Smooth muscle cell of the brain vasculature (primary cell): ENCODE measurements at places on chromosomes 2 and 18.
A peak's percentile ranks its signal among the peaks of the same experiment; 100 is the strongest.

DNA sequence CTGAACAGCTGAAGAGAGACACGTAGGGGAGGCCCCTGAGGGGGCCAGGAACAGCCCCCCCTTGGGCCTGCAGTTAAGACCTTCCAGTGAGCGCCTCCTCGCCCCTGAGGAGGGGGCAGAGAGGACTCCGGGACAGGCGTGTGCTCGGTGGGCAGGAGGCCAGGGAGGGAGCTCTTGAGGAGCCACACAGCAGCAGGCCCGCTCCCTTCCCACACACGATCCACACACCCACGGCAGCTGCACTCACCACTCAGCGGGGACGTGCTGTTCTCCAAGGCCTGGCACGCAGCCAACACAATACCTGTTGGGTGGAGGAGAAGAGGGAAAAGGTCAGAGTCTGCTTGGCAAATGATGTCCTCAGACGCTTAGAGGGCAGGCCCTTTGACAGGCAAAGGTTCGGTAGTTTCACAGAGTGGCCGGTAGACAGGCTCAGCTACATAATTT, 39.0 kb downstream of the TGFA start:
- DNase-seq, result no peak

DNA sequence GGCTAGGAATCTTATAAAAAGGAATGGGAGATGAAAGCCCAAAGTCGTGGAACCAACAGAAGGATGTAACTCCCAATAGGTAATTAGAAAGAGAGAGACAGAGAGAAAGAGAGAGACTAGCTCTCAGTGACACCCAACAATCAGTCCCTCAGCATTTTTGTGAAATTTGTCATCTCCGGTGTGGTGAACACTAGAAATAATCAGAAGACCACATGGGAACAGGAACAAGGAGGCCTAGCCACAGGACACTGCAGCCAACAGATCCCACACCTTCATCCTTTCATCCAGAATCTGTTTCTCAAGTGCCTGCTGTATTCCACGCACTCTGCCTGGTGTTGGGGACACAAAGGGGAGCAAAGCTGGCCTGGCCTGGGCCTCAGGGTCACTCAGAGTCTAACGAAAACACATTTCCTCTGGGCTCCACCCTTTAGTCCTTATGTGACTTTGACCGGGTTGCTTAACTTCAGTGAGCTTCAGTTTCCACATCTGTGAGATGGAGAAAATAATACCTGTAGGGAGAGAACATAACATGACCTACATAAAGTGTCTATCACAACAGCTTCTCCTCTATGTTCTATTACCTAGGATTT, 53.1 kb downstream of the EHD3 start:
- DNase-seq, result no peak

- no peak for DNase-seq
Measured at GRCh38 chr2:207039225-207039624, 99.9 kb downstream of the CPO start.

GRCh38 chr2:111900859-111901258, 2.5 kb downstream of the MERTK start:
- no peak for DNase-seq

- no peak for DNase-seq
Measured at GRCh38 chr2:182023235-182023634, 37.6 kb downstream of the PPP1R1C start.

DNA sequence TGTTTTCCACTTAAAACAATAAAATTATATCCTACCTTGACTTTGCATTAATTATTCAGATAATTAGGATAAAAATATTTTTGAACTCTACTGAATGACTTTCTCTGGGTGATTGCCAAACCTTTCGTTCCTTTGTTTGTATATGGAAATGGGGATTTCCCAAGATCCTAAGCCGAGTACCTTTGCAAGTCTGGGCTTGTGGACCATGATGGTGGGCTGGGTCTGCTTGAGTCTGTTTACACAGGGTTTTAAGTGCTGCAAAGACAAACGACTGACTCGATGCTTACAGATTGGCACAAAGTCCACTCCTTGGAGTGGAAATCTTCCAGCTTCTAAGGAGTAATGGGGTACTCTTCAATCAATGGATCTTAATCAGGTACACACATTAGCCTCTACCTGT, 659.5 kb downstream of the TSN start:
- no peak for DNase-seq

DNA sequence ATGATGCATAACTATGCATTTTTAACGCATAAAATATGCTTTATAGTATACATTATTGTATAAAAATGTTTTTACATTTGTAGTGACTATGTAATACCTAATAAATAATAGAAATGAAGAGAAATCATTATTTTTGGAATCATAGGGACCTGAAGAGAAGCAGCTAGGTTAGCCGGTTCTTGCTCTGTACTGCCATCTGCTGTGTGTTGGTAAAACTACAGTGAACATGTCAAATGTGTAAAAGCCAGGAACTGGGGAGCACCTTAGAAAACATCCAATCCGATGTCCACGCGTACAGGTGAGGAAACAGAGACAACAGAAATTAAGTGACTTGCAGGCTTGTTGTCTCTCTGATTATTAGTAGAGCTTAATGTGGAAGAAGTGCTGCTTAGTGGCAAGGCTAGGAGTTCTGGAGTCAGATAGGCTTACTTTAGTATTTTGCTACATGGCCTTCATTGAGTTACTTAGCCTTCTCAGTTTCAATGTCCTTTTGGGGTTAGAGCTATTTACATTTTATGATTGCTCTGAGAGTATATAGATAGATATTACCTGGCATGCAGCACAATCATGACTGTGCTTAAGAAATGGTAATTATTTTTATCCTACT, 386.5 kb downstream of the DLGAP1 start:
- DNase-seq, result peak; percentile 4

GRCh38 chr2:43391201-43391877, 164.9 kb upstream of the ZFP36L2 start:
- DNase-seq, result no peak

GRCh38 chr2:236857246-236857645, 228.4 kb upstream of the COPS8 start:
- DNase-seq, result no peak

GRCh38 chr2:164599954-164600589, 21.2 kb downstream of the GRB14 start:
- DNase-seq, result peak; percentile 56

DNA sequence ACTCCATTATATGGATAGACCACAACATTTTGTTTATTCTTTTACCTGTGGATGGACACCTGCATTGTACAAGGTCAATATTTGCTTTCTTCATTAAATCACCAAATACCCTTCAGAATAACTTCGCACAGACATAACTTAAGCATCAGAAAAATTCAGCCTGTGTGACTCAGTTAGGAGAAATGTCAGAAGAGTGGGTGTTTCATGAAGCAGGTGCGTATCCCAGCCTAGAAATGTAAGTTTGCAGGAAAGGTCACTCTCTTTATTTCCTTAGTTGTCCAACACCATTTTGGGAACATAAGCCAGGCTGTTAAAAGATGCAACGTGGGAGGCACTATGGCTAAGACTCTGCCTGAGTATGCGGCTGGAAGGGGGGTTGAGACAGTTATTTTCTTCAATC, 48.6 kb upstream of the FHL2 start:
- no peak for DNase-seq

DNA sequence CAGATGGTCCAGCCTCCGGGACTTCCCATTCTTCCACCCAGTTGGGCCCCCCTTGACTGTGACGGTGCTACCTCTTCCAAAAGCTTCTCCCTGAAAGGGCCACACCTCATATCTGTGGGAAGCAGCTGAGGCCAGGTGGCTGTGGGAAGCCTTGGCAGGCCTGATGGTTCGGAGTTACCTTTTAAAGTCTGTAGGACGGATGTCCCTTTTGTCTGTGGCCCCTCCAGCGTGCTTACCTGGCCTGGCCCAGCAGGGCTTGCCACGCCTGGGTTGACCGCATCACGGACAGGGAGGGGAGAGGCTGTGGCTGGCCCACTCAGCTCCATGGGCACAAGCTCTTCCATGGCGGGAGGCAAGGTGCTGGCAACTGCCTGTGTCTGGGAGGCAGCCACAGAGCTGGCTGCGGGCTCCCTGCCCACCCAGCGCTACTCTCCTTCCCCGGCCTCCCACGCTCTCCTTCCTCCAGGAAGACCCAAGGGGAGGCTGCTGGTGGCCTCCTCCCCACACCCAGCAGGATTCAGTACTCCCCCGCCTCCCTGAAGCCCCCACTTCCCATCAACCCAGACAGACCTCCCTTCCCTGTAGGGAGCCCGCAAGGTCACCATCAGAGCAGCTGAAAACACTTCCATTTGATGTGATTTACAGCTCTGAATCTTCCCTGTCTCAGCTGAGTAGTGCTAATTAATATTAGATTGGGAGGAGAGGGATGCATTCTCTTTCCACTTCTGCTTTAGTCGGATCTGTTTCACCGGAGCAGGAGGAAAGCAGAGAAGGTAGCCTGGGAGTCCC, 52.8 kb downstream of the EDAR start:
- no peak for DNase-seq

DNA sequence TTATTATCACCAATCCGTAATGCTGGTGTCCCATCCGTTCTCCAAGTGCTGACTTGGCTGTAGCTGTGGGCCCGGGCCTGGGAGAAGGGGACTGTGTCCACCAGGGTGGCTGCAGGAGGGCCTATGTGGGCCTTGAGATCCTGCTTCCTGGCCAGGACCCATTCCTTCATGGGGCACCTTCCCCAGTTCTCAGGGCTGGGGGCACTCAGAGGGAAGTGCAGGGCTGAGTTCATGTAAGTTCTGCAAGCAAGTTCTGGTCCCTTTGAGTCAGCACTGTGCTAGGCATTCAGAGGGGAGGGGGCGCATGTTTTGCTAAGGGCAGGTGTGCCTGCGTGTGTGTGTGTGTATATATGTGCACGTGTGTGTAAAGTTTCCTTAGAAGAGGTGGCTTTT, 94.0 kb downstream of the GLI2 start:
- no peak for DNase-seq

GRCh38 chr2:9538000-9538507, 17.6 kb downstream of the ADAM17 start:
- DNase-seq, result no peak

GRCh38 chr2:85413592-85414420, 3.6 kb upstream of the CAPG start:
- DNase-seq, result no peak

DNA sequence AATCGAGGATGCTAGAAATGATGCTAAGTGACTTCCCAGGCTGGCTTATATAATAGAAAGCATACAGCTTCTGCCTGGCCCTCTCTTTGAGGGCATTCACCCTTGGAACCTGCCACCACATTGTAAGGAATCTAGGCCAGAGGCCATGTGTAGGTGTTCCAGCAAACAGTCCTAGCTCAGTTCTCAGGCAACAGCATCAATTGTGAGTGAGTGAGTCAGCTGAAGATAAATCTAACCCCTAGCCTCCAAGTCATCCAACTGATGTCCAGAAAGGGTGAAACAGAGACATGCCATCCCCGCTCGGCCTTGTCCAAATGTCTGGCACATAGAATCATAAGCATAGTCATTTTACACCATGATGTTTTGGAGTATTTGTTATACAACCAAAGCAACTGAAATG, 324.3 kb upstream of the KLHL14 start:
- no peak for DNase-seq

- no peak for DNase-seq
Measured at GRCh38 chr2:149185942-149186490, 144.4 kb upstream of the LYPD6 start.
